ENCODE measurements at places on chromosomes 5 and 9.
A peak's percentile ranks its signal among the peaks of the same experiment; 100 is the strongest.

GRCh38 chr9:32565967-32566366 is 7.0 kb downstream of the NDUFB6 start:
- DNase-seq, result no peak

- DNase-seq, result no peak
Measured at GRCh38 chr9:98536542-98537173, 172.1 kb downstream of the GABBR2 start.

DNA sequence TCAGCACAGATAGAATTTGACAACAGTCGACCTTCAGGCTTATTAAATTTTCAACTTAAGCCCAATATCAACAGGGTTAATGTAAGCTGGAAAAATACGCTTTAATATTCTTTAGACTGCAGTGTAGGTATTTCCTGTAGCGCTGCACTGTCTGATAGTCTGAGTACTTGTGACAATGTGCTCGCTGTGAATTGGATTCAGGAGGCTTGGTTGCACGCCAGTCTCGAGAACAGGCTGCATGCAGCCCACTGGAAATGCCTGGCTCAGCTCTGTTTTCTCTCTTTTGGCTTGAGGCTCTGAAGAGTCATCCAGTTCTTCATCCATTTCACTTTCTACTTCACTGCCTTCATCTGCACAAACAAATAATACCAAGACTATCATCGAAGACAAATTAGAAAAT is 300.9 kb downstream of the RFX3 start:
- no peak for DNase-seq

GRCh38 chr9:3947588-3947845 is 352.4 kb downstream of the GLIS3 start:
- DNase-seq, result no peak

GRCh38 chr5:39648085-39648847 is 223.5 kb upstream of the DAB2 start:
- DNase-seq, result peak; percentile 42

- no peak for DNase-seq
Measured at GRCh38 chr5:18652404-18653215, 1018.4 kb downstream of the TAF11L14 start.

DNA sequence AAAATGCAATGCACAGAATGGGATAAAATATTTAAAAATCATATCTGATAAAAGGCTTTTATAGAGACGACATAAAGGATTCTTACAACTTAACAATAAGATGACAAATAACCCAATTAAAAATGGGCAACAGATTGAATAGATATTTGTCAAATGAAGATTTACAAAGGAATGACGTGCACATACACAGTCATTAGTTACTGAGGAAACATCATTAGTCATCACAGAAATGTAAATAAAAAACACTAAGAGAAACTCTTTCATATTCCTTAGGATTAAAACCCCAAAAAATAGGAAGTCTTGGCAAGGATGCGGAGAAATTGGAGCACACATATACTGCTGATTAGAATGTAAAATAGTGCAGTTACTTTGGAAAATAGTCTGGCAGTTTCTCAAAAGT is 1886.0 kb upstream of the CDH6 start:
- DNase-seq, result no peak

DNA sequence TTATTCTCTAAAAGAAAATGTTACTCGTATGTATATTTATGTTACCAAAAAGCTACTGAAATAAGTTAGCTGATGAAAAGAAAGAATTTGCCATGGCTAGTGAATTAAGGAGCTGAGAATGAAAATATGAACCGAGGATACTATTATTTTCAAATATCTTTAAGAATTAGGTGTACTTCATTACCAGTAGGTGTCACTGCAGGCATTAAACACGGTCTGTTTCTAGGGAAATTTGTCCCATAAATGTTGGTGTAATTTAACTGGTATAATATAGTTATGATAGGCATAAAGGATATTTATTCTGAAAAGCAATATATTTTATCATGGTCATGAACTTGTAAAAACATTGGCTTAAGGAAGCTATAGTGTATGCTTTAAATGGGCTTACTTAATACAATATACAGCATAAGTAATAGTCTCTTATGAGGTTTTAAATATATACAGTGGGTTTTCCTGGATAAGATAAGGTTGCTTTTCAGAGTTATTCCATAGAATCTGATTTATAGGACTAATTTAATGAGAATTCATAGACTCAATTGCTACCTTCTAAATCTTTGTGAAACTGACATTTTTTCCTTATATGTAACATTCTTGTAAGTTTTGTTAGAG is 72.4 kb upstream of the MPDZ start:
- peak; percentile 61 for DNase-seq

- DNase-seq, result no peak
Measured at GRCh38 chr9:130896233-130897014, at the start of gene QRFP. Gene QRFP, minus strand, starts transcription at chr9:130896812. Its CDS starts 2,974 bp downstream, at chr9:130893838.

DNA sequence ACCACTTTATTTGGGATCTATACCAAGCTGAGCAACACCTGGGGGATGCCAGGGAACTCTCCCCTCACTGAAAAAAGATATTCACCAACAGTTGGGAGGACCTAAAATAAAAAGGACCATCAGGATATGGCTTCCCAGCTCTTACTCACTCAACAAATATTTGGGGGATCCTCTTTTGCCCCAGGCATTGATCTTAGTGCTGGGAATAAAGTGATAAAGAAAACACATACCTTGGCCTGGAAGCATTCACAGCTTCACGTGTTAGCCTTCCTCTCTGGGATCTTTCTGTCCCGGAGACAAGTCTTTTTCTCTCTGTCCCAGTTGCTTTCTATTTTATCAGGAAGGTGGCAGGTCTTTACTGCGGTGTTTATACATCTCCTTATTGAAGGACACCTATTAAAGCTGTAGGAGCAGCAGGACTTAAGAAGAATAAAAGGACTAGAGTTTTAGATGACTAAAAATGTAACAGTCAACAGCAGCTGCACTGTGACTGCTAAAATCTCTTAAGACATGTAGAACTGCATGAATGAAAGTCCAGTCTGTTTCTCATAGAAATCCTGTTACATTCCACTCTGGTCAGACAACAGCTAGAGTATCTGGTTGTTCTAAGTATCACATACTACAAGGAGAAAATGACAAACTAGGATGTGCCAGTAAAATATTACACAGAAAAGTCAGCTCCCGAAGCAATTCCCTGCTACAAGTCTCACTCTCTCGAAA is 90.0 kb upstream of the ITGA2 start:
- DNase-seq, result no peak

GRCh38 chr5:22918511-22918910 is 65.4 kb upstream of the CDH12 start:
- no peak for DNase-seq

GRCh38 chr9:29806937-29807618 is 2233.8 kb upstream of the C9orf72 start:
- peak; percentile 7 for DNase-seq

- no peak for DNase-seq
Measured at GRCh38 chr9:8962084-8962483, 1162.5 kb upstream of the DMAC1 start.

- DNase-seq, result peak; percentile 57
Measured at GRCh38 chr5:87347841-87348240, 64.9 kb downstream of the CCNH start.

DNA sequence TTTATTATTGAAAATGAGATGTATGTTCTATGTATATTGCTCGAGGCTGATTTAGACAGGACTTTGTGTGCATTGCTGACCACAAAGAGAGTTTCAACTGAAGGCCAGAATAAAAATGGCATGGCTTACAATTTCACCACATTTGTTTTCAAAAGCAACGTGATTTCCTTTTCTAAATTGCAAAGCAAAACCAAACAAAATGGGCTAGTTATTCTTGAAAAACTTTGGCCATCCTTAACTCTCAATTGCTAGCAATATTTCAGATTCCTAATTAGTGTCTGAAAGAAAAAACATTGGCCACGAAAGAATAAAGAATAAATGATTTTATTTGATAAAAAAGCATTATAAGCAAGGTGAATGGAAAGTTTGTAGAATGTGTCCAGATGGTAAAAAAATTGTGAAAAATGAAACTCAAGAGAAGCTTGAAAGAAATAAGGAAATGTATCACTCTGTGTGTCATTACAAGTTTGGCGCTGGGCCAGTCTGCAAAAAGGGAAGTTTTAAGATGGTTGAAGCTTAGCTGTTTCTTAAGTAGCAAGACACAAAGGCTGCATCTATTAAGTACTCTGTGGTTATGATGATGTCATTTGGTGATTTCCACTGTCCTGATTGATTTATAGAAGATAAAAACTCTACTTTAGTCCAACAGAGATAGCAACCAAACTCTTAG is 89.2 kb upstream of the PRLR start:
- DNase-seq, result peak; percentile 83

GRCh38 chr9:131485728-131486422 is 16.8 kb upstream of the POMT1 start:
- DNase-seq, result no peak

DNA sequence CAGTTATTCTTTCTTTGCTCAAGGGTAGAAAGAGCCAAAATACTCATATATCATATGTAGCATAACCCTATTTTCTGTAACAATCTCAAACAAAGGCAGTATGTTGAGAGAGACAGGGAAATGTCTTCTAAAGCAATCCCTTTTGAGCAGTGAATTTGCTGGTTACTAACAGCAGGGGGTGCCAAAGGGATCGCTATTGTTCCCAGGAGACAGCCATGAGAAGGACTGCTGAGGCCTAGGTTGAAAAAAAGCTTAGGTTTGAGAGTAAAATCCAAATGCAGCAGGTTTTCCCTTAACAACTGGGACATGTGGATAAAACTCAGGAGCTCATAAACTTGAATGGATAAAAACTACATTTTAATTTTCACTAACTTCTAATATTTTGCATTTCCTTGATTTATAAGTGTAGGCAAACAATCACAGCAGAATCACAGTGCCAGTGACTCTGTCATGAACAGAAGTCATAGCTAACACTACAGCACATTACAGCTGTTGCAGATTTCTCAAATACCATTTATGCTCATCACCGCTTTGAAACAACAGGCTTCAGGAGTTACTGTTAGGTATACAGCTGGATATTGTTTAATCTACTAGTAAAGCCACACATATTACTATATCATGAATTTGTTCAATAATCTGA is 148.4 kb downstream of the MAPKAP1 start:
- DNase-seq, result peak; percentile 74

DNA sequence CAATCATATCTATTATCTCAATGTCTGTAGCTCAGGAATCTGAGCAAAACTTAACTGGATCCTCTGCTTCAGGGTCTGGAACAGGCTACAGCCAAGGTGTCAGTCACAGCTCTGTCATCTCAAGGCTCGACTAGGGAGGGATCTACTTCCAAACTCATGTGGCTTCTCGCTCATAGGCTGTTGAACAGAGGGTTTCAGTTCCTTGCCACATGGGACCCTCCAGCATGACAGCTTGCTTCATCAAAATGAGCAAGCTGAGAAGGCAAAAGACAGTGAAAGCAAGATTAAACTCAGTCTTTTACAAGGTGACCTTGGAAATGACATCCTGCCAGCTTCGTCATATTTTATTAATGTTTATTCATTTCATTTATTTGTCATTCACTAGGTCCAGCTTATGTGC is 111.7 kb downstream of the GADD45G start:
- no peak for DNase-seq

- peak; percentile 31 for DNase-seq
Measured at GRCh38 chr5:112004867-112005622, 248.1 kb upstream of the NREP start.

- no peak for DNase-seq
Measured at GRCh38 chr5:56686337-56687195, 128.8 kb upstream of the MAP3K1 start.

GRCh38 chr5:107979900-107980299 is 309.2 kb upstream of the EFNA5 start:
- no peak for DNase-seq

DNA sequence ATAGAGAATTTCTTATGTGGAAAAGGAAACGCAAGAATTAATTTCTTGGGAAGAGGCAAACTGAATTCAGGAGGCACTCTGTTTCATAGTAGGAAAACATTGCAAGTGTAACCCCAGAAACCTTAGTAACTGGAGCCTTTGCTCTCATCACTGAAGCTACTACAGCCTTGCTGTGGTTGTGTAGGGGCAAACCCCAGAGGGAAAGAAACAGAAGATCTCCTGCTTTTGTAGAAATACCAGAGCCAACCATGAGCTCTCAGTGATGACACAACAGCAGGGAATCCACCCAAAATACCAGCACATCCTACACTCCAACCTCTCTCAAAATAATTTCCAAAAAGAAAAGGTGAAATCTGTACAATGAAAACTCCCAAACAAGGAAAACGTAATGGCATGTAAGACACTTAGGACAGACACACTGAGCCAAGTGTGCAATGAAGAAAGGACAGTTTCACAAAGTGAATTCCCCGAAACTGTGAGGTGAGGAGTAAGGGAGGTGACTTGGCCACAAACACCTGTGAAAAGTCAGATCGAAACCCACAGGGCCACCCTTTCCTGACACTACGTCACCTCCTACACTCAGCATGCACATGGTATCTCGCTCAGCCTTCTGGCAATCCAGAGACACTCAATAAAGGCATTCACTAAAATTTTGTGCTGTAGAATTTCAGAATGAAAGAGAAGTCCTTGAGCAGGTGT is 8.5 kb upstream of the ACSL6 start:
- no peak for DNase-seq

DNA sequence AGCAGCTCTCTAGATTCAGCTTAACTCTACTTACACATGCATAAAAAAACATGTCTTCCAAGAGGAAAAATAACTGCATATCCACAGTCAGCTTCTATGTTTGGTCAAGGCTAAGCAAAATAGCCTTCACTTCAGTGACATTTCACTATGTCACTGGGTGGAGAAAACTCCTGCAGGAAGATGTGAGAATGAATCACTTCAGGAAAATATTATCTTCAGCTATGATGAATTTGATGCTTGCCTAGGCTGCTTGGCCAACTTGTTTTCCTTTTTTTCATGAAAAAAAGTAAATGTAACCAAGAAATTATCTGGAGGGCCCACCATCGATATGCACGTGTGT is 143.0 kb upstream of the ZNF608 start:
- DNase-seq, result no peak

DNA sequence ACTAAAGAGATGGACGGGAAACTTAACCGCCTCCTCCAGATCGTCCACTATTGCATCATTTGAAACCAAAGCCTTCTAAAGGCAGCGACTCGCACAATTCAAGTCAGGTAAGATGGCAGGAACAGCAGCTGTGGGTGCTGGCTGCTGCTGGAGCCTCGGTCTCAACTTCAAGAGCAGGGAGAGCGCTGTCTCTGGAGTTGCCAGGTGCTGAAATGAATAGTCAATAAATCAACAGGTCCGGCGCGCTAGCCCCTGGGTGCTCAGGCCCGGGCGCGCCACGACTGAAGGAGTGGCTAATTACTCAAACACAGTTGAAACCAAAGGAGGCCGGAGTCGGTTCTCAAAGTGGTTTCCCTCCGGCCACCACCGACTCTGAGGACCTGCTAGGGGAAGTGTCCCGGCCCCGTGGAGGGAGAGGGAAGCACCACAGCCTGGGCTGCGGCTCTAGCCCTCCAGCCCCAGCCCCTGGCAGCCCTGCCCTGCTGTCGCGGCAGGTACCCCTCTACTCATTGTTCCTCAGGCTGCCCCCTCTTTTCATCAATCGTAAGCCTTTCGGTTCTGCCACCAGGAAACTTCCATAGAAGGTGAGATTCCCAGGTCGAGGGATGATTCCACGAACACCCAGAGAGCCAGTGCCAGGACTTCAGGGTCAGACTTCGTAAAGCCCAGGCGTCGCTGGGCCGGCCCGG is 804 bp downstream of the TTC39B start:
- DNase-seq, result peak; percentile 84

- DNase-seq, result no peak
Measured at GRCh38 chr9:114286146-114286679, 36.7 kb upstream of the ORM1 start.

- DNase-seq, result no peak
Measured at GRCh38 chr5:74145951-74146350, 494.6 kb downstream of the ENC1 start.

Measured in renal cortical epithelial cell (primary cell).